Stimulated activated naive CD4-positive, alpha-beta T cell treated with Interleukin-2 at 50 U/mL for 16 hours (primary cell): ENCODE measurements at places on chromosomes 1 and 21.

- DNase-seq, result no peak
Observed at GRCh38 chr1:67566803-67567377, 118.1 kb upstream of the GADD45A start.

- DNase-seq, result no peak
Observed at GRCh38 chr1:242522304-242522945, 2.1 kb downstream of the PLD5 start.

DNA sequence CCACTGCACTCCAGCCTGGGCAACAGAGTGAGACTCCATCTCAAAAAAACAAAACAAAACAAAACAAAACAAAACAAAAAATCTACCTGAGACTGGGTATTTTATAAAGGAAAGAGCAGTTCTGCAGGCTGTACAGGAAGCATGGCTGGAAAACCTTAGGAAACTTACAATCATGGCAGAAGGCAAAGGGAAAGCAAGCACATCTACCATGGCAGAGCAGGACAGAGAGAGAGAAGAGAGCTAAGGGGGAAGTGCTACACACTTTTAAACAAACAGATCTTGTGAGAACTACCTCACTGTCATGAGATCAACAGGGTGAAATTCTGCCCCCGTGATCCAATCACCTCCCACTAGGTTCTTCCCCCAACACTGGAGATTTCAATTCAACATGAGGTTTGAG, 198.3 kb upstream of the SAMSN1 start:
- DNase-seq, result no peak

DNA sequence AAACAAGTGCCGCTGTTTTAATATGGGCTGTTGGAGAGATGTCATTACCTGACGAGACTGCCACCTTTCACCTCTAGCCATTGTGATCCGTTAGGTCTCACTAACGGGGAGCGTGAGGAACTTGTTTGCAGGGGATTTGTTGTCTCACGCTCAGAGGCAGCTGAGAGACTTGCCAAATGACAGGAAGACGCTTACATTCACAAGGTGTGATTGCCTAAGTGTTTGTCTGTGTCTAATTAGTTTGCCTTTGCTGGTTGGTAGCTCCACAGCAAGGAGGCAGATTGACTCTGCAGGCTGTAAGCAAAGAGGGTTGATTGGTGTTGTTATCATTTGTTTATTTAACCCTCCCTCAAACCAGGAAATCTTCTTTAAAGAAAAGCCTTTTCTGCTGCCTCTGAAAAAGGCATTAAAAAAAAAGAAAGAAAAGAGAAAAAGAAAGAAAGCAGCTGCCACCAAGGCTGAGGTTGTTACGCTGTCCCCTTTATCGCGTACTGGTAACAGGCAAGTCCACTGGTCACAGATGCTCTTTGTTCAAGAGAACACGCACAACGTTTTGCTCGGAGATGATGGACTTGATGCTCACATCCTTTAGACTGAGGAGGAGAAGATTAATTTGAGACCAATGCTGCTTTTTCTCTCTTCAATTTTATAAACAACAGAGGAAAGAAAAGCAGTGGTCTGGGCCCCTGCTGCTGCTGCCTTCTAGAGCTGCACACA, 203.9 kb downstream of the ZNF326 start:
- no peak for DNase-seq

- DNase-seq, result no peak
Observed at GRCh38 chr1:228941666-228942065, 206.4 kb downstream of the RHOU start.
